ENCODE measurements at places on chromosomes 3 and 15. TPM values are rescaled to one million over a fixed set of nuclear protein-coding genes. Genes with fewer than 3 reads are reported as not detected.

DNA sequence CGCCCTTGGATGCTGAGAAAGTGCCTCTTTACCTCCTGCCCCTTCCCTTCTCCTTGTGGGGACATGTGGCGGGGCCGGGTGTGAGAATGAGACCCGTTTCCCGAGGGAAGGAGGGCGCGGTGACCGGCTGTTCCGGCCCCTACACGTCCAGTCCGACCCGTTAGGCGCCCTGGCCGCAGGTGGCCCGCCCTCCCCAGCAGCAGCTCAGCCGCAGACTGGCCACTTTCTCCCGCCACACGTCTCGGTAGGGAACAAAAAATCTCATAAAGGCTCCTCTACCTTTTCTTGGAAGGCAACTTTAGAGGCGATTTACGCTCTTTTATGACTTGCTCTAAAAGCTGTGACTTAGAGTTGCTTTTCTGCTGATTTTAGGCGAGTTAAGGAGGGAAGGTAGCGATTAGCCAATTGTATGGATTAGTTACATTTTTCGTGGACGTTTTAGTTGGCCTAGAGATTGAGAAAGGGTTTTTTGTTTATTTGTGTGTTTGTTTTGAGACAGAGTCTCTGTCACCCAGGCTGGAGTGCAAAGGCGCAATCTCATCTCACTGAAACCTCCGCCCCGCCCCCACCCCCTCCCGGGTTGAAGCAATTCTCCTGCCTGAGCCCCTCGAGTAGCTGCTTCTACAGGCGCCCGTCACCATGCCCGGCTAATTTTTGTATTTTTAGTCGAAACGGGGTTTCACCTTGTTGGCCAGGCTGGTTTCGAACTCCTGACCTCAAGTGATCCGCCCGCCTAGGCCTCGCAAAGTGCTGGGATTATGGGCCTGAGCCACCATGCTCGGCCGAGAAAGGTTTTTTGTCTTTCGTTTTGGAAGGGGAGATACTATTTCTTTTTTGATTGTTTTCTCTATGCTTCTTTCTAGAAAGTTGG lies 8.3 kb upstream of the PGPEP1L start:
- H3K4me3 ChIP-seq = no peak overlapping the region
- H3K27ac ChIP-seq = no peak overlapping the region
- no peaks in the 10 kb centered on the region for H3K36me3 ChIP-seq
- H3K4me1 ChIP-seq = peaks cover 1% of the 10 kb centered on the region

APOD gene
- not detected for total RNA-seq

DNA sequence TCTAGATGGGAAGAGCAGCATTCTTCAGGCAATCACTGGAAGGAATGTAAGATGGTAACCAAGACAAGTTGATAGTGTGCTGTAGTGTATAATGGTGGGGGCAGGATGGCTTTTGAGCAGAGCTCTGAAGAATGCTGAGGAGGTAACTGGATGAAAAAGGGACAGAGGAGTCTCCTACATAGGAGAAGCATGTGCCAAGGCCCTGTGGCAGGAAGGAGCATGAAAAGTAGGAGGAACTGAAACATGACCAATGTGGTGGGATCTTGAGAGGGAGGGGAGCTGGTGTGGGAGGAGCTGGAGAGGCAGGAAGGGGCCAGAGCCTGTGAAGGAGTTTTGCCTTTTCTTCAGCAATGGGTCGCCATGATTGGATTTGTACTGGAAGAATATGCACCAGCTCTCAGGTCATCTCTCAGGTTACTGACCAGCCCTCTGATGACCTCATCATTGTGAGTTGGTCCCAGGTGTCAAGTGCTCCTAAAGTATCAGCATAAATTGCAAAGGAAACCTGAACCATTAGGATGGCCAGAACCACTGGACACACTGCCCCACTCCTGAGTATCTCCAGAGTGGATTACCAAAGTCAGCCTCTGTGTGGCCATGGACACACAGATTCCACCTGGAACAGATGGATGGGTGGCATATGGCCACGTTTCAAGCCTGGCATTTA lies 38.6 kb downstream of the FSD2 start:
- no peak overlapping the region for H3K27ac ChIP-seq
- H3K36me3 ChIP-seq = peaks cover 8% of the 10 kb centered on the region
- DNase-seq = no peak
- H3K4me1 ChIP-seq = no peaks in the 10 kb centered on the region
- H3K4me3 ChIP-seq = no peak overlapping the region

P4HTM gene
- 11.1 TPM for total RNA-seq

DNA sequence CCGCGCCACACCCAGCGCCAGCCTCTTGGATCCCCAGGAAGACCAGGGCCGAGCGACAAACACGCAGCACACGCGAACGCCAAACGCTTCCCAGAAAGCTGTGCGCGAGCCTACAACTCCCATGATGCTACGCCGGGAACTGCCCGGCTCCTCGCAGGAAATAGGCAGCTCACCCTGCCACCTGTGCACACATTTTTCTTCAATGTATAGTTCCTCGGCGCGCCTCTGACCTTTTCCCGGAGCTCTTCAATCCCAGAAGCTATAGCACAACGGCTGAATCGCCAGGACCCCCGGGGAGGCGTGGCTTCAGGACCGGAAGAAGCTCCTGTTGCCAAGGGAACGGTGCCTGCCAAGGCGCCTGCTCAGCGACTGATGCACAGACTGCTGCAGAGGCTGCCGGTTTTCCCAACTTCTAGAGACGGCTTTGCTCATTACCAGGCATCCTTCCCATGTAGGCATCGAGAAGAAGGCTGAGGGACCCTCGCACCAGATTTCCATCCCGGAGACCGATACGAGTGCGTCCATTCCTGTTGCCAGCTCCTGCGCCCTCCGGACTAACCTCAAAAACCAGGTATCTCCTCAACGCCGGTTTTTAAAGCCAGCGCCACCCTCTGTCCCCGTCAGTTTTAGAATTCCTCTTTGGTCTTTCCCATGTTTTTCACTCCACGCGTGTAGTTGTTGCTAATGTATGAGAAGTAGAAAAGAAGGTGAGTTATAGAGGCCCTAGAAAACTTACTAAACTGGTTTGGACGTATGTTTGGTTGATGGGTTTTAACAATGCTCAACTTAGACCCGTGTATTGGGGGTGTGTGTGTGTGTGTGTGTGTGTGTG lies at the start of gene ARL6:
ARL6 (plus strand) TSS at position 352 of the 832 bp plus-strand sequence. CDS start 3,350 bp downstream, outside the sequence.
- H3K27me3 ChIP-seq = no peaks in the 10 kb centered on the region
- no peaks in the 10 kb centered on the region for H3K4me1 ChIP-seq
- H3K27ac ChIP-seq = peak within 1 kb of the TSS; percentile 83

- H3K27me3 ChIP-seq = peaks cover 19% of the 10 kb centered on the region
- H3K4me3 ChIP-seq = no peak overlapping the region
- H3K27ac ChIP-seq = no peak overlapping the region
- no peaks in the 10 kb centered on the region for H3K36me3 ChIP-seq
Measured at GRCh38 chr15:55774113-55774970, 31.4 kb upstream of the PRTG start.

GRCh38 chr3:114566162-114566755 lies 272.4 kb downstream of the TIGIT start:
- no peaks in the 10 kb centered on the region for H3K36me3 ChIP-seq
- H3K27ac ChIP-seq = no peak overlapping the region

LMAN1L gene
- total RNA-seq = not detected

GRCh38 chr3:58388550-58389091 lies 45.0 kb downstream of the PDHB start:
- H3K4me1 ChIP-seq = peaks cover 42% of the 10 kb centered on the region

DNA sequence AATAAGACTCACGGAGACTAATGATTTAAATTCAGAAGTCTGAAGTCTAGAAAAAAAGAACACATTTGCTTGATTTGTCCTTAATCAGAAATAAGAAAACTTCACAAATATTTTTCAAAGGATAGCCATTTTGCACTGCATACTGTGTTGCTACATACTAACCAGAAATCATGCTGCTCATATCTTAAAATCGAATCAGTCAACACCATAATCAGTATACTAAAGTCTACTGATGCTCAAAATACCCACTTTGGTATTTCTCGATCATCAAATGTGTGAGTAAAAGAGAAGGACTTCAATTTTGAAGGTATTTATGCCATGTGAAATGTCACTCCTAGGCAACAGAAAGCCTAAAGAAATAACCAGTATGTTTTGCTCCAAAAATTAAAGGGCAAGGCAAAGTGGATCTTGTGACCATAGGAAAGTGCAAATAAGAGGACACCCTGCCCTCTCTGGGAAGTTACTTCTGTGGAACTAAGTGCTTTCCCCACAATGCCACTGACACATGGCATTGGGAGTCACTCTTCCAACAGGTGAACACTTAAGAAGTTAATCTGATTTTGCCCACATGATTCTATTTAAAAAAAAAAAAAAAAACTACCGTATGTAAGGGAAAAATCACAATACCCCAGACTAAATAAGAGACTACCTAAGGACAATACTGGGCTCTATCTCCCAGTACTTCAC lies 2.7 kb downstream of the LRIG1 start:
- H3K4me1 ChIP-seq = peaks cover 9% of the 10 kb centered on the region
- no peaks in the 10 kb centered on the region for H3K36me3 ChIP-seq
- H3K27me3 ChIP-seq = peaks cover 3% of the 10 kb centered on the region
- no peak overlapping the region for H3K27ac ChIP-seq

GP9 gene
- not detected for total RNA-seq

Measured in IMR-90 (cell line).